Stimulated activated CD4-positive, alpha-beta T cell treated with anti-CD3 and anti-CD28 coated beads, Interleukin-1b, Interleukin-23, amount 100 ng/mL, for 1 hour (primary cell): ENCODE measurements at places on chromosomes 1 and 21.

DNA sequence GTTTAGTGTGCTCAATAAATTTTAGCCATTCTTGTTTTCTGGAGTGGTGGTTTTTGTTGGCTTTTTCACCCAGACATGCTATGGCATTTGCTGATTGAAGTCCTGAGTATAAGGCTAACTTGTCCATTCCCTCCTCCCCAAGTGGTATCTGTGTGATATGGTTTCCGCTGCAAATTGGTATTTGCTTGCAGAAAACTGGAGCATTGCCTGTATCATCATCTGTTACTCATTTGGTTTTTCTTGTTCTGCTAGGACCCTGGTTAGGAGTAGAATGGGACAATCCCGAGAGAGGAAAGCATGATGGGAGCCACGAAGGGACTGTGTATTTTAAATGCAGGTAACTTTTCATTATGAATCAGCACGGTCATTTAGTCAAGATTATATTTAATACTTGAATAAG, 34.0 kb downstream of the TBCE start:
- DNase-seq: no peak

DNA sequence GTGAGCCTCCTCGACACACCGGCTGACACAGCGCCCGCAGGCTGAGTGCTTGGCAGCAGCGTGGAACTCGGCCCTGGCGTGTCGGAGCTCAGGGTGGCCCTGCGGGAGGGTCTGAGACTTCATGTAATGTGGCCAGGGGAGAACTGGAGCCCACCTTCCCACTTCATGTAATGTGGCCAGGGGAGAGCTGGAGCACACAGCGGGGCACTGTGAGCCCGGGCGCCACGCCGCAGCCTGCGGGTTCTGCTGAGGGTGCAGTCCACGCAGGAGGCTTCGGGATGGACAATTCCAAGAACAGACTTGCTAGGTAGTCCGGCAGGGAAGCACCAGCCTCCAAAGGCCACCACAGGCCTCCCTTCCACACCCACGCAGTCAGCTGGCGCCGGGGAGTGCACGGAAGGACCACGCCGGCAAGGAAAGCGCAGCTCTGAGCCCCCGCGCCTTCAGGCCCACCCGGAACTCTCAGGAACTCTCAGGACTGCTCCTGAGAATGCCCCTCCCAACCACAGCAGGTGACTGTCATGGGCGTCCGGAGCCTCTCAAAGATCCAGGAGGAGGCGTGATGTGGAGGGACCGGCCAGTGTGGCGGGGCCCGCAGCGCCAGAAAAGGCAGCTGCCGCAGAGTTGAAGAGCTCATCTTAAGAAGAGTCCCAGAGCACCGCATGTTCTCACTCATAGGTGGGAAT, 19.3 kb upstream of the ADARB1 start:
- no peak for DNase-seq

- DNase-seq: no peak
These were observed 898.6 kb downstream of the AMY1C start for GRCh38 chr1:104648269-104648691.

- no peak for DNase-seq
These were observed 29.8 kb upstream of the HHAT start for GRCh38 chr1:210298936-210299335.

GRCh38 chr1:222861062-222861461, 46.2 kb downstream of the DISP1 start:
- DNase-seq: no peak

DNA sequence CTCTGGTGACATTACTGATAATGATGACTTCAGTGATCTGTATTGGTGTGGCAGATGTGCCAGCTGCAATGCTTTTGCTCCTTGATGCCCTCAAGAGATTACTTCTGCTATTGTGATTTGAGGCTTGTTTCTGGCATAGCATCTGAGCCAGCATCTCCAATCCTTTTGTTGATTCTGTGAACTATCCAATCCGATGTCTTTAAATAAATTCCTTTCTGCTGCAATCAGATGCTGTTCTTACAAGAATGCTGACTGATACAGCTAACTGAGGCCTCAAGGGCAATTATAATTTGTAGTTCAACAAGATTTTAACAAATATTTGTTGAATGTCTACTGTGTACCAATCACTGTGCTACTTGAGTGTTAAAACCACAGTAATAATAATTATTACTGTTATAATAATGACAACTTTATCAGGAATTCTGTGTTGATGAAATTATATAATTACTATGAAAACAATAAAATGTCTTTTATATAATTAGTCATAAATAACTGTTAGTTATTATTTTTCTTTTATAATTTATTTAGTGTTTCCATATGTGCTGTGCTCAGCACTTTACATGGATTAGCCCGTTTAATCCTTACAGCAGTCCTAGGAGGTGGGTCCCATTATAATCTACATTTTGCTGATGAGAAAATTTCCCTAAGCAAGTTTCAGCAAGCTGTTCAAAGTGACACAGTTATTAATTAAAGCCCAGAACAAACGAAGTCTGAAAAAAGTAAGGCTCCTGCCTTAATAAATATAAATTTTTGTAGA, 308.2 kb downstream of the BRINP3 start:
- DNase-seq: no peak

- no peak for DNase-seq
These were observed 57.6 kb downstream of the RIMS3 start for GRCh38 chr1:40607921-40608320.

GRCh38 chr1:226250511-226250910, 27.0 kb downstream of the MIXL1 start:
- no peak for DNase-seq

- DNase-seq: no peak
These were observed 832.3 kb downstream of the LTN1 start for GRCh38 chr21:28160378-28160777.

DNA sequence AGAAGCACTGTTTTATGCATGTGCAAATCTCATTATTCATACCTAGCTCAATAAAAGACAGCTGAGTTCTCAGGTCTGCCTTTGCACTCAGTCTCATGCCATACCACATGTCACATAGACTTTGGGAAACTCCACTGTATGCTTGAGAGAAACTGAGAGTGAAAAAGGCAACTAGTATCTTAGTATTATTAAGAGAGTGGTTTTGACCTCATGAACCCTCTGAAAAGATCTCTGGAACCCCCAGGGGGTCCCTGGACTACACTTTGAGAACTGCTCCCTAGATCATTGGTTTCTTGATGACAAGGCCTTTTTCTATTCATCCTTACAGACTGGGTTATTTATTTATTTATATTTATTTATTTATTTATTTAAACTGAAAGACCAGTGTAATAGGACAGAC, 3.7 kb upstream of the RHEX start:
- DNase-seq: no peak

DNA sequence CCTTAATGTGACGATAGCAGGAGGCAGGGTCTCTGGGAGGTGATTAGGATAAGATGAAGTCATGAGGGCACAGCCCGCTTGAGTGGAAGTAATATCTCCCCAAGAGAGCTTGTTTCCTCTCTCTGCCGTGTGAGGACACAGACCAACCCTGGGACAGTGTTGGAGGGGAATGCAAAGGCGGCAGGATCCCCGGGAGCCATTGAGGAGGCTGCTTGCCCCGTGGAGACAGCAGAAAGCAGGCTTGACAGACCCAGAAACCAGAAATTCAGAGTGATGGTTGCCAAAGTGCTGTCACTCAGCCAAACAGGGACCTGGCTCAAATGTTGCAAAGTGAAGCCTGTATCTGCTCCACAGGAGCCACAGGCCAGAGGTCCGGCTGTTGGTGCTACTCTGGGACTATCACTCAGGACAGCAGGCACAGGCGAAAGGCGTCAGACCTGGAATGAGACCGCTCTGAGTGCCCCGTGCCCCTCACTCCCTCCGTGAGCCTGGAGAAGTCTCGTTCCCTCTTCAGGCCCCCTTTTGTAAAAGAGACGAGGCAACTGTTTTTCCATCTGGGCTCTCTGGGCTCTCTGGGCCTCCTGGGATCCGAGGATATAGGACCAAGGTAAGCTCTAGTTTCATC, 96.6 kb upstream of the VANGL1 start:
- no peak for DNase-seq

GRCh38 chr1:26536521-26536920, 7.0 kb downstream of the RPS6KA1 start:
- no peak for DNase-seq

- no peak for DNase-seq
These were observed 206.1 kb downstream of the TM2D1 start for GRCh38 chr1:61518670-61519400.

DNA sequence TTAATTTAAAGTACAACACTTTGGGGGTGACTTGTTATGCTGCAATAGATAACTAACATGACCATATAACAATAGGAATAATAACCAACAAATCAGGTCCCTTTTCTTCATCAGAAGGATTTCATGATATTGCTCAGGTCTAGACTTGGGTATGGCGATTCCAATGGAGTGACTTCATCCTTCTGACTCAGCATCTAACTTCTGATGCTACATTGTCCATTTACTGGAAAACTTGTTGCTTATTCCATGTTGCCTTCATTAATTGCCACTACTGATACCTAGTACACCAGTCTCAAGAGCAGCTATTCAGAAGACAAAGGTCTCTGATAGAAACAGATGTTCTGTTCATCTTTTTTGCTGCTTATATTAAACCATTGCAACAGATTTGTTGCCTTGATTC, 324.3 kb downstream of the TGFB2 start:
- DNase-seq: no peak

DNA sequence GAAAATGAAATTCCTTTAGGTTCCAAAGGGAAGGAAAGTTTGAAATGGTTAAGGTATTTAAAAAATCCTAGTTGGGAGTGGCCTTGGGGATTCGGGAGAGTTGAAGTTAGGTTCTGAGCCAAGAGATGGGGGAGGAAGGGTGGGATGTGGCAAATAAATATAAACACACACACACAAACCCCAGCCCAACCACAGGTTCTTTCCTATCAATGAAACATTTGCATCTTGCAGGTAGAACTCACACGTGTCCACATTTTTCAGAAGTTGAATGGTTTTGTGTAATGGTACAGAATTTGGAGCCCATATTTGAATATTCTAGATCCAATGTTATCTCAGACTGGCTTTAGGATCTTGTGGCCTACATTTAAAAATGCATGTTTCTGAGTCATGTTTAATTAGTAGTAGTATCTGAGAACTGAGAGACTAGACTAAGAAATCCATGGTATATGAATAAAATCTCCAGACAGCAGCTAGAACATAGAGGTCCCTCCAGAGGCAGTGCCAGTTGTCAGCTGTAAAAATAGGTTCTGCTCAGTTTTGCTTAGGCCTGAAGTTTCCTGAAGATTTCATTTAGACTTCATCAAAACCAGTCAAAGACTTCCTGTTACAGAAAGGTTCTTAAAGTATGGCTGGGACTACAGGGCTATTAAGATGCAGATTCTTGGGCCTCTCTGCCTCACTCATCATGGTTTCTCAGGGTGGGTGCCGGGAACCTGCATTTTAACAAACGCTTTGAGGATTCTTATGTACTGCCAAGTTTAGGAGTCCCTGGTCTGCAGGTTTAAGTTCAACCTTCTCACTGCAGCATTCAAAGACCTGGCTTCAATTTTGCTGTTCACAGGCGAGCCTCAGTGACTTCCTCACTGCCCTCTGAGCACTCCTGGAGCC, 21.3 kb downstream of the RUNX1 start:
- no peak for DNase-seq
